Effector memory CD4-positive, alpha-beta T cell (primary cell): ENCODE measurements at places on chromosomes 4 and X.

DNA sequence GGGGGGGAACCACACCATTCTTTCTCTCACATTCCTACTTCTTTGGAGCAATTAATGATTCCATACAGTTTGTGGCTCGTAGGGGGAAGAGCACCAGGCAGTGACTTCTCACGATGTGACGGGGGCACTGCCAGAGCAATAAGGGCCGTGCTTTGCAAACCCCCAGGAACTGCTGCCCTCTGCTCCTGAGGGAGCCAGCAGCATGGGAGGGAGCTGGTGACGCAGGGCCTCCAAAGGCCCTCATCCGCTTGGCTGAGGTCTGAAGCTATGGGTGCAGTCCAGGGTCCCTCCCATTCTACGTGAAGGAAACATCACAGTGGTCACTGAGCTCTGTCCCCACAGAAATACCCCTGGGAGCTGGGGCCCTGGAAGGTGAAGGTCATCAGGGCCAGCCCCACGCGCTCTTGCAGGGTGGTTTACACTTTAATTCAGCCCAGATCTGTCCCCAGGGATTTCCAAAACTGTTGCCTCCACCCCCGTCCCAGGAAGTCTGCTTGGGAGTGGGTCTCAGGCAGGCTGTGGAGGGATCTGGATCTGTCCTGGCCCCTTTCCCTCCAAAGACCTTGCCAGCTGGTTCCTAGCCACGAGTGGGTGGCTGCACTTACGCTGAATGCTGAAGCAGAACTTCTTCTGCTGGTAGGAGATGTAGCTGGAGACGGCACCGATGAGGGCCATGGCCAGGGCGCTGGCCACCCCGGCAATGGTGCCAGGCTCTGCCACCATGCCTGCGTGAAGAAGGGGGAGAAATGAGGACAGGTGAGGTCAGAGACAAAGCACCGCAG lies 82.6 kb downstream of the MTMR1 start:
- DNase-seq: no peak

GRCh38 chr4:41537292-41537890 lies 566 bp upstream of the LIMCH1 start:
- DNase-seq: no peak

GRCh38 chrX:8245411-8245810 lies 74.3 kb upstream of the VCX2 start:
- DNase-seq: no peak

GRCh38 chrX:72238721-72239475 lies at the start of gene ERCC6L:
Gene ERCC6L (minus strand): TSS chrX:72239027. CDS start chrX:72238911, 116 bp downstream.
- peak; percentile 78 for DNase-seq

DNA sequence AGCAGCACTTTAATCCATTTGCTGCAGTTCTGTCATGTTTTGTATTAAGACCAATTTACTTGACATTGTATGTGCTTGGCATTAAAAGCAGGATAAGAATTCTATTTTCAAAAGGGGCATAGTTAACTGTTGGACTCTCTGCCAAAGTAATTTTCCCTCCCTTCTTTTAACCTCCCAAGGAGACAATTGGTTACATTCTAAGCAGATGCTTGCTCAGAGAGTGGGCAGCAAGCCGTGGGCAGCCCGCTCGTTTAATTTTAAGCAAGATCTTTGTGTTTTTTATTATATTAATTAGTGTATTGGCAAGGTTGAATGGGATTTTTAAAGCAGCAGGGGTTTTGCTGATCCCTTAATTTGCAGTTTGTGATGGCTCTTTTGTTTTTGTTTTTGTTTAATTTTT lies 37.1 kb upstream of the KLHL8 start:
- no peak for DNase-seq

DNA sequence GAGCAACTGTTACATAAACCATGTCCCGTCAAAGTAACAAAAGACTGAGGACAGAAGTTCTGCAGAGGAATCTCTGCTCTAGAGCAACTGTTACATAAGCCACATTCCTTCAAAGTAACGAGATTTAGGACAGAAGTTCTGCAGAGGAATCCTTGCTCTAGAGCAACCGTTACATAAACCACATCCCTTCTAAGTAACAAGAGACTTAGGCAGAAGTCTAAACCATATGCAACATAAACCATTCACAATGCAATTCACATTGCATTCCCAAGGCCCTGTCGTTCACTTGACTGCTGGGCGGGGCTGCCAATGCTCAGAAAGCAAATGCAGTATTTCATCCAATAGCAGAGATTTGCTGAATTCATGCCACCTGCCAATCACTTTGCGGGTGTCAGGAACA lies 124.4 kb upstream of the PUDP start:
- DNase-seq: no peak

DNA sequence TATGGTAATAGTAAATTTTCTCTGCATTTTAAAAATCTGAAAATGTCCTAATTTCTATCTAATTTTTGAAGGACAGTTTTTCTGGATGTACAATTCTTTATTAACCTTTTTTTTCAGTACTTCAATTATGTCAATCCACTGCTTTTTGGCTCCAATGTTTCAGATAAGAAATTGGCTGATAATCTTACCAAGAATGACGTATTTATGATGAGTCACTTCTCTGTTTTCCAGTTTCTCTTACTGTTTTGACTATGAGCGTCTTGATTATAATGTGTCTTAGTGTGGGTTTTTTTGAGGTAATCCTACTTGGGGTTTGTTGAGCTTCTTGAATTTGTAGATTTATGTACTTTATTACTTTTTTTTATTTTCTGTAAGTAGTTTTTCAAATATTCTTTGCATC lies 47.2 kb downstream of the UGT2B11 start:
- DNase-seq: no peak

DNA sequence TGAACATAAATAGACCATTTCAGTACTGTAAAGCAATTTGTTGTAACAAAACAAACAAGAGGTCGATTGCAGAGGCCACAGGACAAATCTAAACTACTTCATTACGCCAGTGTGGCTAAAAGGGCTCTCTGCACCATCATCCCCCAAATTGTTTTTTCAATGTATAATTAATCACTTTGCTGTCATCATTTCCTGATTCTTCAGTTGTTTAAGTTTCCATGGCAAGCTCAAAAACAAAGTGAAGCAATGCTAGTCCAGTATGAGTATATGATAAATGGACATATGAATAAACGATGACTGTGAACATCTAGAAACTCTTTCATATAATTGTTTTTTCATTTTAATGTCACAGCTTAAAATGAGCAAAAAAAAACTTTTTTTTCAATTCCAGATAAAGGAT lies 235.4 kb upstream of the FGF13 start:
- no peak for DNase-seq

GRCh38 chr4:156803056-156803455 lies 168.5 kb downstream of the PDGFC start:
- DNase-seq: no peak

GRCh38 chrX:63283348-63283747 lies 67.8 kb downstream of the SPIN4 start:
- DNase-seq: no peak

- DNase-seq: no peak
Observed at GRCh38 chr4:84915396-84915780, 51.1 kb downstream of the WDFY3 start.

DNA sequence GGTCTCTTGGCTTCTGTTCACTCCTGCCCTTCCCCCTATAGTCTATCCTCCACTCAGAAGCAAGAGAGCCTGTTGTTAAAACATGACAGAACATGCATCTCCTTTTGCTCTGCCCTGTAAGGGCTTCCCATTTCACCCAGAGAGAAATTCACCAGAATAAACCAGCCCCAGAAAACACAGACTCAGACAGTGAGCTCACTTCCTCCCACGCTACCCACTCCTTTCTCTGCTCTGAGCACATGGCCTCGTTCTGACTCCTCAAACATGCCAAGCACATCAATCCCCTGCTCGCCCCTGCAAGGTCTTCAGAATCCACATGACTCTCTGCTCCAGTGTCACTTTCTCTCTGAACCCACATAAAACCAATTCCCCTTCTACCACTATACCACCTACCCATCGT lies 50.4 kb downstream of the MID1 start:
- DNase-seq: no peak

DNA sequence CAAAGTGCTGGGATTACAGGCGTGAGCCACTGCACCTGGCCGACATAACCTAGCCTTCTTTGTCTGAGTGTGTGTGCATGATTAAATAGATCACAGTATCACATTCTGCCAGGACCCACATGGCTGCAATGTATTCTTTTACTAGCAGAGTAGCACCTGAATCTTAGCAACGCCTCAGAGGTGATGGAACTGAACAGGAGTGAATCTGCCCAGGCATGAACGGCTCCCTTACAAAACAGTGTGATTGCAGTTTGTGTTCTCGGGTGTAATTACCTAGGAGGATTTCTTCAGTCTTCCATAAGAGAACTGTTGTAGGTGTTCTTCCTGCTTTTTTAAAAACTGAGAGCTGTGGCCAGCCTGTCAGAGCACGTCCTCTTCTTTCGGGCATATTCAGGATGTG lies 122.7 kb upstream of the STS start:
- no peak for DNase-seq

GRCh38 chr4:97892592-97893266 lies 250.5 kb downstream of the STPG2 start:
- no peak for DNase-seq

GRCh38 chrX:106341823-106342222 lies 173.7 kb downstream of the PWWP3B start:
- DNase-seq: no peak

DNA sequence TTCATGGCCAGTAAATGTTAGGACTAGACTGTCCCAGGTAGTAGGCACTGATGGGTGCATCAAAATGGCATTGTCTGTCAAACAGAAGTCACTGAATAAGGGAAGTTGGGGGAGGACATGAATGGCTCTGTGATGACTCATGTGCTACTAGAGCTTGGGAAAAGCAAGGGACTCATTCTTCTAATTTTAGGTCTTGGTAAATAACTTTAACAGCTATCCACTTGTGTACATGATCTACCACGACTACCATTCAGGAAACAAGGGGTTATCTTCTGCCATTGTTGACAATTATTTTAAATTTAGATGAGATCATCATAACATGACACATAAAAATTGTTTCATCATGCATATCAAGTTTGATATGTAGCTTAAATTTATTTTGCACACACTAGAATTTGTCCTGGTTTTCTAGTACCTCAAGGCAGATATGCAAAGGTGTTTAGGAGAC lies 6.3 kb downstream of the AREG start:
- no peak for DNase-seq

GRCh38 chr4:177396352-177396751 lies 45.9 kb downstream of the AGA start:
- no peak for DNase-seq

GRCh38 chr4:6338175-6338950 lies 68.7 kb downstream of the WFS1 start:
- DNase-seq: no peak

GRCh38 chr4:52659722-52660261 lies 691 bp upstream of the USP46 start:
- no peak for DNase-seq

- no peak for DNase-seq
Observed at GRCh38 chr4:44983083-44983482, 256.7 kb upstream of the GNPDA2 start.

DNA sequence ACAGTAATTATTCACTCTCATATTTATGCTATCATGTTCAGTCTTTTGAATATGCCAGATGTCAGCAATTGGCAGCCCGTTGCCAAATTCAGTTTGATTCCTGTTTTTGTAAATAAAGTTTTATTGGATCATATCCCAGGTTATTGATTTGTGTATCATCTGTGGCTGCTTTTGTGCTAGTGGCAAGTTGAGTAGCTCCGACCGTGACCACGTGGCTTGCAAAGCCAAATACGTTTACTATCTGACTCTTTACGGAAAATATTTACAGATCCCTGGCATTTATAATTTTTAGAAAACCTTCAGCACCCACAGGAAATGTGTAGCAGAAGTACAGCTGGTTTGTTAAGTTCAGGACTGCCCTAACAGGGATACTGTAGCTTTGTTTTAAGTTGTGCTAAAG lies 67.4 kb downstream of the VCX2 start:
- DNase-seq: no peak
